ENCODE measurements at places on chromosomes 3 and 15.
A peak's percentile ranks its signal among the peaks of the same experiment; 100 is the strongest.

DNA sequence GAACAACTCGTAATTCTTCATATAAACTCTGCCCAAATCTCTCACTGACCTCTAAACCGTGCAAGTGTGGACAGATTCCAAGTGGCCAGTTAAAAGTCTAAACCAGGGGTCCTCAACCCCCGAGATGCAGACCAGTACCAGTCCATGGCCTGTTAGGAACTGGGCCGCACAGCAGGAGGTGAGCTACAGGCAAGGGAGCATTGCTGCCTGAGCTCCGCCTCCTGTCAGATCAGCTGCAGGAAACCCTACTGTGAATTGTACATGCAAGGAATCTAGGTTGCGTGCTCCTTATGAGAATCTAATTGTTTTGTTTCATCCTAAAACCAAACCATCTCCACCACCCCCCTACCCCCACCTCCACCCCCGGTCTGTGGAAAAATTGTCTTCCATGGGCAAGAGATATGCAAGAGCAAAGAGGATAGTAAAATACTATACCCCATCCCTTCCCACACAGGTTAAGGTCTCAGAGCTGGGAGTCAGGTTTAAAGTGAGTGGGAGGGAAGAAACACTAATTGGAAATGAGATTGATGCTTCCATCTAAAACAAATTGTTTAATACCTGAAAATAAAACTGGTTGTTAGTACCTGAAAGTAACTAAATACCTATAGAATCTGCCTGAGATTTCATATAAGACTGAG is 54.0 kb downstream of the POLQ start:
- DNase-seq = no peak

DNA sequence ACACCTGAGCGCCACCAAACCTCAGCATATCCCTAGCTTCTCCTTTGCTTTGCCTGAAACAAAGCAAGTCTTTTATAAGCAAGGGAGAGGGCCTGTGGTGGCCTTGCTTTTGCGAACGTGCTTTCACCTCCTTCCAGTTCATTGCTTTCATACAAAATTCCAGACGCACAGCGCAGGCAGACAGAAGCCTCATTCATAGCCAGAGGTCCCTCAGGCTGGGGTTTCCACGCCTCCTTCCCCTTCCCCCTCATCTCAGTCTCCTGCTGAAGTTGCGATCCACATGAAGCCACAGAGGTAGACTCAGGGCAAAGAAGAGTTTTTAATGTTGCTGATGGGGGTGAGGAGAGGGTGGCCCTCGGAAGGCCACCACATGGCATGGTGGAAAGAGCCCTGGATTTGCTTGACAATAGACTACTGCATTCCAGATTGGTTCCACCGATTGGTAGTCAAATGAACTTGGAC is 59.4 kb upstream of the FLNB start:
- DNase-seq = no peak

DNA sequence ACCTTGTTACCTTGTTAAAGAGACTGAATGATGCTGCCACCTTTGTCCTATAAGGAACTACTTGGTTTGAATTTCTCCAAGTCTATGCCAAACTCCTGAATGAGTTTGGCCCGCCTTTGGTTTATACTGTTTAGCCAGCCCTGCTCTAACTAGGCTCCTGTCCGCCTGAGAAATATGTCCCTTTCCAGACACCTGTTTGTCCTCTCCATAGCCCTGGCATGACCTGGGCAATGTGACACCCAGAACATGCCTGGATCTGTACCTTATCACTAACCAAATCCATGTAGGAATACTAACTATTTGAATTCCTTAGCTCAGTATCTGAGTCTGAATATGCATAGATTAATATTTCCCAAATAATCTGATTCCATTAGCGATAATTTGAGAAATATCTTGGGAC is 24.4 kb upstream of the TMC3 start:
- DNase-seq = no peak

DNA sequence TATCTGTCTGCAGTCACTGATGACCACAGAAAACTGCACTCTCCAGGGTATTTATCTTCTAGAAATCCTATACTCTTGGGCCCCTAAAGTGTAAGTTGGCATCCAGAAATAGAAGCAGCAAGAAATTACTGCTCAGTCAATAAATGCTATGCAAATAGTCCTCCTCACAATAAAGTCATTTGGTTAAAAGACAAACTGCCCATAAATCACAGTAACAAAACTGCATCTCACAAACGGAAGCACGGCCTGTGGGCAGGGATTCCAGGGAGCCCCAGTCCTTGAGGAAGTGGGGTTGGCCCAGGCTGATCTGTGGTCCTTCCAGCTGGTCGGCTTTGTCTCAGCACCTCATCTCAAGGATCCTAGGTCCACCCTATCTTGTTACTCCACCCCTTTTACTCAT is 29.7 kb upstream of the SPATA12 start:
- no peak for DNase-seq

DNA sequence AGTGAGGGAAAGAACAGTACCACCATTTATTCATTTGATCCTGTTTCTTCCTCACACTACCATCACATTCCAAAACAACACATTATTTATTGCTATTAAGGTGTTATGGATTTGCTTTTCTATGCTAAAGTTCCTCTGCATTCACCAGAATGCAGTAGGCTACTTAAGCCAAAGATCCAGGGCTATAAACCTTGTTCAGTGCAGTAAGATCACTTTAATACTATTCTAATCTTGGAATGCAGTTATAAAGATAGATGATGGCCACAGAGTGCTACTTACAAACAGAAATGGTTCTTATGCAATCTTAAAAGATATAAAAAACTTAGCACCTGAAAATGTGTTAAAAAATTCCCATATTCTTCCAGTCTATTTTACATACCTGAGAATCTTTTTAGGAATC is 107.5 kb upstream of the TSPAN3 start:
- DNase-seq = no peak

DNA sequence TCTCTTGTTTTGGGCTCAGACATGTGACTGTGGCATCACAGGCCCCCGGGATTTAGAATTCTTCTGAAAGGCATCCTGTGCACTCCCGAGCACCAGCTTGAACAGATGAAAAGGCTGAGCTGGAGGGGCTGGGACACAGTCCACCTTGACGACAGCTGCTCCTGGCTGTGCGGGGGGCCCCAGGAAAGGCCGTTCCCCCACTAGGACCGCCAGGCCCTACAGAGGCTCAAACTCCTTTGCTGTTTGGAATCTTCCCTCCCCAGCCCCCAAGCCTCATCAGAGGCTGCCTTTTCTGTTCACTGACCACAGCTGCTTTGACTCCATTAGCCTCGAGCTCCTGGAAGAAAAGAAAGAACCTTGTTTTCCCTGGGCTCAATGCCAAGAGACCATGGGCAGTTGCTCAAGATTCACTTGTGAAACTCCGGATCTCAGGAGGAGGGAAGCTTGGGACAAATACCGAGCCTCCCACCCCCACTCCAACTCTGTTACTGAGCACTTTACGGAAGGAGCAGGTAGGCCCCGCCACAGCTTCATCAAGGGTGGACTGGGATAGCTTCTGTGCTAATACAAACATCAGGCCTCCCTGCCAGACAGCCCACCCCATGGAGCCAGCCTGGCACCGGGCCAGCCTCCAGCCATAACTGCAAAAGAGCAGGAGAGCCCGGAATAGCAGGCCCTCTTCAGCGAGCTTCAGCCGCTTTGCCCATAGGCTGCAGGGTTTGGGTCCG is 15.7 kb downstream of the CIDEC start:
- no peak for DNase-seq

DNA sequence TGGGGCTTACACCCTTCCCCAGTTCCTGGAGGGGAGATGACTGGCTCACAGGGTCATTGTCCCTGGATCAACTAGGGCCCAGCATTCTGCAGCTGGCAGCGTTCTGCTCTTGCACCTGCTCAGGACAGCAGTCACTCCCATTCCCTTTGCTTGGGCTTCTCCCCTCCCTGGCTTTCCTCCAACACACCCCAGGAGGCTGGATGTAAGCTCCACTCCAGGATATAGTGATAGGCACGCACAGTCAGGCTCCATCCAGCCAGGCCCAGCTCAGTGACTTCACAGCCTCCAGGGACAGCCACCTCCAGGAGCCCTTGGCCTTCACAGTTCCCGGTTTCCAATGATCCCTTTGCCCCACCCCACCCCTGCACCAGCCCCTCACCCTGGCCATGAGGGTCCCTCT is 1.9 kb downstream of the SPTBN5 start:
- no peak for DNase-seq

GRCh38 chr3:168364967-168365366 is 269.2 kb upstream of the GOLIM4 start:
- DNase-seq = no peak

DNA sequence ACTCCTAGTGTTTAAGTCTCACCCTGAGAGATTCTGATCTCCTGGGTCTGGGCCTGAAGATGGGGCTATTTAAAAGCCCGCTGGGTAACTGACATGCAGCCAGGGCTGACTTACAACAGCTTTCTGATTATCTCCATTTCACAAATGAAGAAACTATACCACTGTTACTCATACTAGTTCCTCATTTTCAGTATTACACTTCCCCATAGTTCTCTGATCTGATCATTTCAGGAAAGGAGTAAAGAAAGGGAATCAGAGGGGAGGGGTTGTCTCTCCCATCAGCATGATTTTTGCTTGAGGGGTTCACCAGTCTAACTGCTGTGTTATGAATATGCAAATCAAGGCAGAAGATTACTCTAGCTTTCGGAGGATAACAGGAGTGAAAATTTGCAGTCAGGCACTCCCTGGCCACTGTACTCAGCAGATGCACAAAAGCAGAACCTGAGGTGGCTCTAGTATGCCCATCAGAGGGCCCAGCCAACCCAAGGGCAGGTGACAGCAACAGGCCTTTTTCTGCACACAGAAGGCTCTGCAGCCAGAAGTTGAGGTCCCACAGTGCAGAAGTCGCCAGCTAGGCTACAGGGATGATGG is 59.4 kb downstream of the DAPK2 start:
- DNase-seq = no peak

- DNase-seq = no peak
Measured at GRCh38 chr15:80105595-80105994, 46.1 kb downstream of the ZFAND6 start.

GRCh38 chr3:123084192-123084591 is 17.4 kb downstream of the PDIA5 start:
- no peak for DNase-seq

- DNase-seq = no peak
Measured at GRCh38 chr3:78353231-78353630, 1313.3 kb downstream of the ROBO2 start.

DNA sequence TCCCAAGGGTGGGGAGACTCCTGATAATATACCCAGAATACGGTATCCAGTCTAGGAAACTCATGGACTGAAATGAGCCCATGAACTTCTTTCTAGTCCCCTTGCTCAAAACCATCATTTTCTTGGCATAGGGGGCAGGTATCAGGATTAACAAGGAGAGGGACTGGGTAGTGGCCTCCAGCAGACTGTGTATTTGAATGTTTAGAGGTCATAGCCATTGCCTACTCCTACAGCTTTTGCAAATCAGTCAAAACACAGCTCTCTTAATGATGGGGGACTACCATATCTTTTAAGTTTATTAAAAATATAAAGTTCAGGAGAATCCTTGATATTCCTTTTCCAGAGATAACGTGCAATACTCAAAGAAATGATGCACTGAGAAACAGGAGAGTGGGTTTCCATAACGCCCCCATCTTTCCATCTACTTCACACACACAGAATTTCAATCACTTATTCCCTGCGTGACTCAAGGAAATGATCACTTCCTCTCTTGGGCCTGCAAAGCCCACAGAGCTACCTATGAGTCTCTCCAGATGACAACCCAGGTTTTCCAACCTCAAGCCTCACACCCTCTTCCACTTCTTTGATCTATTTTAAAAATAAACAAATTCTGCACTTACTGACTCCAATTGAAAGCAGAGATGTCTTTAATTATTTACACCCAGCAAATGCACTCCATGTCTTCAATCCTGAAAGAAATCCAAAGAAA is 584.0 kb upstream of the LMCD1 start:
- no peak for DNase-seq

DNA sequence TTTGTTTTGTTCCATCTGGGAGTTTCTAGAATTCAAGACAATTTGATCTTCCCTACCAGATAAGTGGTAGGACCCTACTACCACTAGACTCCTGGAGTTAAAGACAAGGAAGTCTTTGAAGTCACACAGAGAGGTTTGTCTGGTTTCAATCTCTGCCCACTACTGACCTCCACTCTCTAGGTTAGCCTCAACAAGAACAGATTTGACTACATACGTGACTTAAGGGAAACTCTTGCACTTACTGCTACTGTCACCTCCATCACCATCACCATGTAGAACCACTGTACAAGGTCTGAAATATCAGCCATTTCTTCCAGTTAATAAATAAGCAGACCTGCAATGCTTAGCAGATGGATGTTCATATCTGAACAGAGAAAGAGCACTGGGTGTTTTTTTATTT is 148.3 kb upstream of the ARHGEF26 start:
- no peak for DNase-seq

- DNase-seq = no peak
Measured at GRCh38 chr15:68719672-68720071, 101.0 kb downstream of the ANP32A start.

GRCh38 chr15:88397506-88397905 is 69.7 kb downstream of the MRPL46 start:
- DNase-seq = no peak

- DNase-seq = no peak
Measured at GRCh38 chr3:157637866-157638265, 134.7 kb upstream of the VEPH1 start.

GRCh38 chr15:45429941-45430792 is 51.8 kb upstream of the GATM start:
- peak; percentile 58 for DNase-seq

DNA sequence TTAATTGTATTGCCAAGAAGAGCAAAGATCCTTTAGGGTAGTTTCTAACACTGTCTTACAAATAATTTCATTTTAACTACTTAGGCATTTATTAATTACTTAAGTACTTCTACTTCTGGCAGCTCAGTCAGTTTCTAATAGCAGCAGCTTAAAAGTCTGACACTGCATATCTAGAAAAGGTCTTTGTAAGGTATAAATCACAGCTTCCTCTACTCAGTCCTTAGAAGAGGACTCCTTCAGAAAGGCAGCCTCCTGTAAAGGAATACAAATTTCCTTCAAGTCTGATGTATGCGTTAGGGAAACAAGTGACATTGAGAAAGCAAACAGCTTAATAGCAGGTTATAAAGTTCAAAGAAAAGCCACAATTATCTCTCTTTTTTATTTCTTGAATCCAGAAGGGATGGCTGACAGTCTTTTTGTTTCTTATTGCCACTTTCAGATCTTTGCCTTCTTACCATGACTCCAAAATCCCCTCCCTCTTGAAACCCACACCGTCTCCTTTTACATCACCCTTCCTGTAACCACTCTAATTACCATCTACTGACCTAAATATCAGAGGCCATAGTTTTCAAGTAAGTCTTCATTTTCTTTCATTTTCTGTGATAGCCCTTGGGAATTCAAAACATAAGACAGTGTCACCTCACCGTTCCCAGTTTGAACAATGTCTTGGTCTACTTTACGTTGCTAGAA is 109.5 kb downstream of the CGGBP1 start:
- no peak for DNase-seq

DNA sequence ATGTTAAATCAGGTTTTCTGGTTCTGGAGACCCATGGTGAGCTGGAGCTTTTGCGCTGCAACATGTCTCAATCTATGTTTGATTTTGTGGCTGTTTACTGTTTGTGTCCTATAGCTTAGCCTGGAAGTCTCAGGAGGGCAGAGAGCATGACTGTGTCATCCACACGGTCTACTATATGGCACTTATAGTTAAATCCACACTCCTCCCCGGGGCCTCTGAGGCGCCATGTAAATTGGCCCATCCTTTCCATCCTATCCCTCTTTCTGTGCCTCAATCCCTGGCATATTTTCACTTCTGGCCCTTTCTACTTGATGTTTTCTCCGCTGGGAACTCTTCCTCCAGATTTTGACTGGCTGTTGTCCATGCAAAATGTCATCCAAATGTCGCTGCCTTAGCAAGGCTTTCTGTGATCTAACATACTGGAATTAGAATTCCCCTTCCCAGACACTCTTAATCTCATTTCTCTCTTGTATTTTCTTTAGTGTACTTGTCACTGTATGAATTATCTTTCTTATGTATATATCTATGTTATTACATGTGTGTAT is 560.8 kb upstream of the RGMA start:
- DNase-seq = no peak
